ENCODE measurements at places on chromosomes 7 and 10. TPM values are rescaled to one million over a fixed set of nuclear protein-coding genes. Genes with fewer than 3 reads are reported as not detected.

- DNase-seq = no peak
Observed at GRCh38 chr7:27943241-27943640, 203.3 kb downstream of the TAX1BP1 start.

Gene ASB10
- not detected for polyA plus RNA-seq

DNA sequence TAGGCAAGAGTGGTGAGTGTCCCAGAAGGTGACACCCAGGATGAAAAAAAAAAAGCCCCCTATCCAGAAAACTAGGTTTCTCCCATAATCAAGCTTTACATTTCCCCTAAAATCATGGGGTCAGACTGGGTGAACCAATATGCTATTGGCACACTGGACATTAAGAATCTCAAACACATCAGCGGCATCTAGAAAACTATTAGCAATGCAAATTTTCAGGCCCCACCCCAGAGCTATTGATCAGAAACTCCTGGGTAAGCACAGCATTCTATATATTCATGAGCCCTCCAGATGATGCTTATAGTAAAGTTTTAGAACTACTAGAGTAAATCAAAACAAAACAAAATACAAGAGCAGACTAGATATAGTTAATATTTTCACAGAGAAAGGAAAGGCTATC lies 36.4 kb downstream of the IQUB start:
- DNase-seq = no peak

GRCh38 chr7:50312250-50313162 lies 8.0 kb downstream of the IKZF1 start:
- no peak for DNase-seq

GRCh38 chr10:77511498-77512218 lies 126.0 kb downstream of the KCNMA1 start:
- DNase-seq = no peak

DNA sequence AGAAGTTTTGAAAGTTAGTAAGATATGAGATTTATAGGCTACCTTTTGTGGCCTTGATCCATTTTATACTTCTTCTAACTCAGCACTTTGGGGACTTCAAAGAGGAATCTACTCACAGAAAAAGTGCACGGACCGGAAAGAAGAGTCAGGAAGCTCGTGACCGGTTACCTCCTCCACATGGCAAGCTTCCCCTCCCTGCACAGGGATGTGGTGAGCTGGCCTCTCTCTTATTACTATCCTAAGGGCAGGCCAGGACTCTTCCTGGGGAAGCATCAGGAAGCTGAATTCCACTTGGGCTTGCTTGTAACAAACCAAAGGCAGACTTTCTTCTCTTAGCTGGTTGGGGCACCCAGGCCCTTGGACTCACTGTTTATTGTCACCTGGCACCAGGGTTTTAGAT lies 170.8 kb upstream of the GLI3 start:
- DNase-seq = no peak

Gene CALHM1
- polyA plus RNA-seq = 0.07 TPM

GRCh38 chr7:70383066-70383782 lies 748.7 kb upstream of the GALNT17 start:
- DNase-seq = no peak
